ENCODE measurements at places on chromosomes 5 and 9. TPM values are rescaled to one million over a fixed set of nuclear protein-coding genes. Genes with fewer than 3 reads are reported as not detected.

DNA sequence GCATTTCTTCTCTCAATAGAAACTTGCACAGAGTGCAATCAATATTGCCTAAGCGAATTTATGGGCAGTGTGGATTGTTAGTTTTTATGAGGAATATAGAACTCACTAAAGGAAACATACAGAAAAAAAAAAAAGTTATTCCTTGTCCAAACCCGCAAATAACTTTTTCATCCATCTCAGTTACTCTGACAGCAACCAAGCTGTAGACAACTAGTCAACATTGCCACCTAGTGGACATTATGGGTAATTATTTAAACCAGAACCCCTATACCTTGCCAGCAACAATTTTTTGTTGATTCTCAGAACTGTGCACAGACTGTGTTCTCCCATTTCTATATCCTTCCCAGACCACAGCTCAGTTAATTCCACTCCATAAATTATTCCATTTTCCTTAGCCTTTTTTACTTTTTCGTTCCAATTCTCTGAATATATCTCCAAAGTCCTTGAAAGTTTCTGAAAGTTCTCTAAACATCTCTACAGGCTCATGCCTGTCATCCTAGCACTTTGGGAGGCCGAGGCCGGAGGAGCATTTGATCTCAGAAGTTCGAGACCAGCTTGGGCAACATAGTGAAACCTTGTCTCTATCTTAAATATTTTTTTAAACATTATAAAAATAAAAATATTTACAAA, 2.6 kb upstream of the AFAP1L1 start:
- H3K27ac ChIP-seq, result no peak overlapping the region
- H3K27me3 ChIP-seq, result peaks cover 2% of the 10 kb centered on the region
- no peak for DNase-seq
- H3K4me1 ChIP-seq, result no peaks in the 10 kb centered on the region
- H3K4me3 ChIP-seq, result no peak overlapping the region

DNA sequence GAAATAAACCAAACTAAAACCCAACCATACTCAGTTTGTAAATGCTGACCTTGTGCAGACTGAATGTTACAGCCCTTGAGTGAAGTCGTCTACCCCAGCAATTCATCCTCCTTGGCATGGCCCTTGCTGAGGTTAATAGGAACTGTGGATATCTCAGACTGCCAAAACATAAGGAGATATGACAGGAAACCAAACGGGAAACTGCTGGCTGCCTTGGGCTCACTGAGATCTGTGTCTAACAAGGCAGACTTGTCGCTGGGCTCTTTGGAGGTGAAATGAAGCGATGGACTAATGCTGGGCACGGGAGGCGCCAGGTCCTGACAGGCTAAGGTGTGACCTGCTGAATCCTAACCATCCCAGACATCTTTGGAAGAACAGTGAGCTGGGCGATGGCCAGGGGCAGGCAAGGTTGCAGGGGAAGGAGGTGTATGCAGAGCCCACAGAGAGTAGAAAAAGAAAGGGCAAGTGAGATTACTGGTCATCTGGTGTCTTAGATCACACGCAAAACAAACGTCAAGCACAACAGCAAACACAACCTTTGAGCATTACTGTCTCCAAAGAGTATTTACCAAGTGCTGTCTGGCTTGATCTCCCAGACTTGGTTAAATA, 44.6 kb upstream of the ALDH1A1 start:
- H3K27ac ChIP-seq, result no peak overlapping the region
- no peak overlapping the region for H3K4me3 ChIP-seq
- no peaks in the 10 kb centered on the region for H3K36me3 ChIP-seq
- no peaks in the 10 kb centered on the region for H3K4me1 ChIP-seq
- no peaks in the 10 kb centered on the region for H3K27me3 ChIP-seq
- no peak for DNase-seq

DNA sequence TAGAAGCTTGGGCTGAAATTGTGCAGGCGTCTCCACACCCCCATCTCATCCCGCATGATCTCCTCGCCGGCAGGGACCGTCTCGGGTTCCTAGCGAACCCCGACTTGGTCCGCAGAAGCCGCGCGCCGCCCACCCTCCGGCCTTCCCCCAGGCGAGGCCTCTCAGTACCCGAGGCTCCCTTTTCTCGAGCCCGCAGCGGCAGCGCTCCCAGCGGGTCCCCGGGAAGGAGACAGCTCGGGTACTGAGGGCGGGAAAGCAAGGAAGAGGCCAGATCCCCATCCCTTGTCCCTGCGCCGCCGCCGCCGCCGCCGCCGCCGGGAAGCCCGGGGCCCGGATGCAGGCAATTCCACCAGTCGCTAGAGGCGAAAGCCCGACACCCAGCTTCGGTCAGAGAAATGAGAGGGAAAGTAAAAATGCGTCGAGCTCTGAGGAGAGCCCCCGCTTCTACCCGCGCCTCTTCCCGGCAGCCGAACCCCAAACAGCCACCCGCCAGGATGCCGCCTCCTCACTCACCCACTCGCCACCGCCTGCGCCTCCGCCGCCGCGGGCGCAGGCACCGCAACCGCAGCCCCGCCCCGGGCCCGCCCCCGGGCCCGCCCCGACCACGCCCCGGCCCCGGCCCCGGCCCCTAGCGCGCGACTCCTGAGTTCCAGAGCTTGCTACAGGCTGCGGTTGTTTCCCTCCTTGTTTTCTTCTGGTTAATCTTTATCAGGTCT, at the start of gene C9orf72:
Gene C9orf72 (minus strand): TSS at position 564 of the 716 bp plus-strand sequence. CDS start 6,361 bp downstream, outside the sequence.
- H3K36me3 ChIP-seq, result no peaks in the 10 kb centered on the region
- H3K4me1 ChIP-seq, result peaks cover 7% of the 10 kb centered on the region
- H3K4me3 ChIP-seq, result peak within 1 kb of the TSS; percentile 94
- no peaks in the 10 kb centered on the region for H3K27me3 ChIP-seq

DNA sequence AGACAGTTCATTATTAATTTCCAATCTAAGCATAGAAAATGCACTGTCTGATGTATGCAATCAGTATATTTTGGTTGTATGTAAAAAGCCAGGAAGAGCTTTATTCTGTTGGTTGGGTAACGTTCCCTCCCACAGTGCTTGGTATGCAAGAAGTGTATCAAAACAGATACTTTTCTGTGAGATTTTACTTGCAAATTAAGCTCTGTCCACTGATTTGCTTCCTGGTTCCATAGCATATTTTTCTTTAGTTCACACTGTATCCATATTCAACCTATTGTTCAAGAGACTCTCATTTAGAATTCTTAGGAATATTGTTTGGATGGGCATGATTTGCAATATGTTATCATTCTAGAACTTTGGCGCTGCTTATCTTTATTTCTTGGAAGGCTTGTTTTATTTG, 47.4 kb downstream of the RNF180 start:
- no peaks in the 10 kb centered on the region for H3K36me3 ChIP-seq
- H3K4me1 ChIP-seq, result no peaks in the 10 kb centered on the region
- no peak overlapping the region for H3K27ac ChIP-seq
- H3K4me3 ChIP-seq, result no peak overlapping the region
- no peak for DNase-seq
- no peaks in the 10 kb centered on the region for H3K27me3 ChIP-seq

DNA sequence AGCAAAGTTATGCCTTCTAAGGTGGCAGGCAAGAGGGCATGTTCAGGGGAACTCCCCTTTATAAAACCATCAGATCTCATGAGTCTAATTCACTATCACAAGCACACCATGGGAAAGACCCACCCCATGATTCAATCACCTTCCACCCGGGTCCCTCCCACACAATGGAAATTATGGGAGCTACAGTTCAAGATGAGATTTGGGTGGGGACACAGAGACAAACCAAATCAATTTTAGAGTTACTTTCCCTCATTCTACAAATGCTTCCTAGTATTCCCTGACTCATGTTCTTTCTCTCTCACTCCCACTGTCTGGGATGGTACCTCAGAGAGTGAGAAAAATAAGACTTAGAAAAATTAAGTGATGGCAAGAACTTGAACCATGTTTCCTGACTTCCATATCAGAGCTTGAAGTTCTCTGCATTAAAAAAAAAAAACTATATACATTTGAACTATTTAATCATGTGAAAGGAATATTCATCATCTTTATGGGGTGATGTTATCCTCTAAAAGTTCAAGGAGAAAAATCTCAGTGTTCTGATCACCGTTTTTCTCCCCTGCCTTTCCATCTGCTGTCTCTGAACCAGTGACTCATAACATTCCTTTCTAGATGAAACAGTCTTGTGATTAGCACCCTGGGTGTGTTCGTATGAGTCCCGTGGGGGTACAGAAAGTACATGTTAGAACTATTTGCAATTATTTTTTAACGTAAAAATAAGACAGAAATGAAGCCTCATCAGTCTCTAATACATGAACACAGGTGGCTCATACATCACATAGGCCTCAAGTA, 282.9 kb downstream of the SLF1 start:
- no peaks in the 10 kb centered on the region for H3K4me1 ChIP-seq
- no peak overlapping the region for H3K4me3 ChIP-seq
- DNase-seq, result no peak

BTNL9 gene
- 11.9 TPM for total RNA-seq

DNA sequence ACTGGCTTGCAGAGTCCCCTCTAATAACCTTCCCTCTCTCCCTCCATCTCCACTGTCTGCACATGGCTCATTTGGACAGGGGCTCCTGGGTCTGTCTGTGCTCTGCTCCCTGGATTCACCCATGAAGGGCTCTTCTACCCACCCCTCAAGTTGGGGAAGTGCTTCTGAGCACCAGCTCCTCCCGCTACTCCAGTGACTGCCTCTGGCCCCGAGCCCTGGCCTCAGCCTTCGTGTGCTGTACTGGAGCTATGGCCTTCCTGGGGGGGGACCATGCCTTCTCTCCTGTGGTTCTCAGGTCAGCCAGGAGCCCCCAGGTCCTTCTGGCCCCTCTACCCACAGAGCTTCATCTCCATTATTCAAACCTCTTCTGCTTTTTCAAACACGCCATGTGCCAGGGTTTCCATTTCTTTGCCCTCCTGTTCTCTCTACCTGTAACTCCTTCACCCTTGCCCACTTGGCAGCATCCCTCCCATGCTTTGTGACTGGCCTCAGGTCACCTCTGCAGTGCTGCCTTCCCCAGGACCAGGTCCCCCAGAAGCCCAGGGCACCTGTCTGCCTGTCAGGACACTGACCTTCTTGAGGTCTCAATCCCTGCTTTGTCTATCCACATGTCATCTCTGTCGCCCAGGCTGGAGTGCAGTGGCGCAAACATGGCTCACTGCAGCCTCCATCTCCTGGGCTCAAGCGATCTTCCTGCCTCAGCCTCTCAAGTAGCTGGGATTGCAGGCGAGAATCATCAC, 9.5 kb downstream of the SH3PXD2B start:
- H3K27ac ChIP-seq, result no peak overlapping the region
- no peaks in the 10 kb centered on the region for H3K27me3 ChIP-seq
- DNase-seq, result no peak
- peaks cover 6% of the 10 kb centered on the region for H3K4me1 ChIP-seq
- no peak overlapping the region for H3K4me3 ChIP-seq
- H3K36me3 ChIP-seq, result no peaks in the 10 kb centered on the region

- H3K27me3 ChIP-seq, result no peaks in the 10 kb centered on the region
- no peak overlapping the region for H3K27ac ChIP-seq
- H3K4me1 ChIP-seq, result no peaks in the 10 kb centered on the region
- DNase-seq, result peak; percentile 88
Measured at GRCh38 chr9:87516222-87516925, 18.7 kb downstream of the DAPK1 start.

DNA sequence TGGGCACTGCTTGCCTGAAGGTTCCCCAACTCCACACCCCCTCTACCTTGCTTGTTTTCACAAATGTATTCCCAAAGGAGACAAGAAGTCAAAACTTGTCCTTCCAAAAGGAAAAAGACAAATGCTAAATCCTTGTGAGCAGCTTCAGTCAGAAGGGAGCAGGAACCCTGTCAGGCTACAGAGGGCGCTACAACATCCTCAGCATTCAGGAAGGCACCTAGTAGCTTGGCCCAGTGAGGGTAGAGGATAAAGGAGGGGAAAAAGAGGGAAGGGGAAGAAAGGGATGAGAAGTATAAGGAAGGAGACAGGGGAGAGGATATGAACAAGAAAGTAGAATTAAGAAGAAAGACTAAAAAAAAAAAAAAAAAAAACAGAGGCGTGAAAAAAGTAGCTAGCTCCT, 97.5 kb downstream of the MLLT3 start:
- no peak overlapping the region for H3K27ac ChIP-seq
- H3K4me3 ChIP-seq, result no peak overlapping the region
